ENCODE measurements at places on chromosomes 6 and 20.

- DNase-seq = no peak
These were observed 37.6 kb upstream of the PHIP start for GRCh38 chr6:79115553-79116182.

GRCh38 chr6:152372945-152373344 lies 264.2 kb downstream of the SYNE1 start:
- no peak for DNase-seq

GRCh38 chr20:25399037-25399430 lies 8.4 kb upstream of the ABHD12 start:
- DNase-seq = no peak

DNA sequence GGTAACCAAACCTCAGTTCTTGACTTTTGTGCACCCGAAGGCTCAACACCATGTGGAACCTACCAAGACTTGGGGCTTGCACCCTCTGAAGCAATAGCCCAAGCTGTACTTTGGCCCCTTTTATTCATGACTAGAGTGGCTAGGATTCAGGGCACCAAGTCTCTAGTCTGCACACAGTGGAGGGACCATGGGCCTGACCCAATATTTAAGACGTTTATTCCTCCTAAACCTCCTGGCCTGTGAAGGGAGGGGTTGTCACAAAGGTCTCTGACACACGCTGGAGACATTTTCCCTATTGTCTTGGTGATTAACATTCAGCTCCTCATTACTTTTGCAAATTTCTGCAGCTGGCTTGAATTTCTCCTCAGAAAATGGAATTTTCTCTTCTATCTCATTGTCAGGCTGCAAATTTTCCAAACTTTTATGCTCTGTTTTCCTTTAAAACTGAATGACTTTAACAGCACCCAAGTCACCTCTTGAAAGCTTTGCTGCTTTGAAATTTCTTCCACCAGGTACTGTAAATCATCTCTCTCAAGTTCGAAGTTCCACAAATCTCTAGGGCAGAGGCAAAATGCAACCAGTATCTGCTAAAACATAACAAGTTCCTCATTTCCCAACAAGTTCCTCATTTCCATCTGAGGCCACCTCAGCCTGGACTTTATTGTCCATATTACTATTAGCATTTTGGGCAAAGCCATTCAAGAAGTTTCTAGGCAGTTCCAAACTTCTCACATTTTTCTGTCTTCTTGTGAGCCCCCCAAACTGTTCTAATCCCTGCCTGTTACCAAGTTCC lies 481.4 kb upstream of the BTBD3 start:
- no peak for DNase-seq

Data from esophagus squamous epithelium (tissue), 5 donors.